Stimulated activated CD8-positive, alpha-beta memory T cell treated with anti-CD3 and anti-CD28 coated beads, Interleukin-7, amount 100 ng/mL, for 1 hour (primary cell): ENCODE measurements at places on chromosomes 13 and 19.

DNA sequence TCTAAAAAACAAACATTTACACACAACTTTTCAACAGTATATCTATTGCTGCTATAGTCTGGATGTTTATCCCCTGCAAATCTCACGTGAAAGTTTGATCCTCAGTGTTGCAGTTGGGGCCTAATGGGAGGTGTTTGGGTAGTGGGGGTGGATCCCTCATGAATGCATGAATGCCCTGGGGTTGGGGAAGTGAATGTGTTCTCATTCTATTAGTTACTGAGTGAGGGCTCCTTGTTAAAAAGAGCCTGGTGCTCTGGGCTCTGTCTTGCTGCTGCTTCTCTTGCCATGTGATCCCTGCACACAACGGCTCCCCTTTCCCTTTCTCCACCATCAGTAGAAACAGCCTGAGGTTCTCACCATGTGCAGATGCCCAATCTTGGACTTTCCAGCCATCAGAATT is 242.7 kb upstream of the HTR2A start:
- no peak for DNase-seq

GRCh38 chr19:31135841-31136240 is 213.4 kb downstream of the TSHZ3 start:
- DNase-seq, result no peak

- no peak for DNase-seq
Observed at GRCh38 chr19:7900931-7901330, 2.7 kb upstream of the MAP2K7 start.

GRCh38 chr19:3743486-3743885 is 18.0 kb downstream of the APBA3 start:
- no peak for DNase-seq

GRCh38 chr19:47375694-47376588 is 26.8 kb downstream of the DHX34 start:
- no peak for DNase-seq

- DNase-seq, result no peak
Observed at GRCh38 chr13:114120591-114121011, 11.8 kb downstream of the RASA3 start.

GRCh38 chr13:59088716-59089115 is 1075.0 kb downstream of the DIAPH3 start:
- DNase-seq, result no peak

DNA sequence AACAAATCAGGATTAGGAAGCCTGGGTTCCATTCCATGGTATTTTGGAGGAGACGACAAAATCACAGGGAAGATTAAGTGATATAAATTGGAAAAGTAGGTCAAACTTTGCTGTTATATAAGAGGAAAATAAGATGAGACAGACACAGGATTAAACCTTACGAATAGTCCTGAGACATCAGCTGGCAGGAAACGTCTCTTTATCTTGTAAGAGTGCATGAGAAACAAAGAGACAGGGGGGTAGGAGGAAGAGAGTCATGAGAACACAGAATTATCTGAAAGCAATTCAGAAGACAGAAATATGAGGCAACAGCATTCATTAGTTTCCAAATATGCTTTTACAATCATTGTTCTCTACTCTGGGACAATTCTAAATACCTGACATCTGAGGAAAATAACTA is 310.6 kb upstream of the MIR17HG start:
- DNase-seq, result no peak

DNA sequence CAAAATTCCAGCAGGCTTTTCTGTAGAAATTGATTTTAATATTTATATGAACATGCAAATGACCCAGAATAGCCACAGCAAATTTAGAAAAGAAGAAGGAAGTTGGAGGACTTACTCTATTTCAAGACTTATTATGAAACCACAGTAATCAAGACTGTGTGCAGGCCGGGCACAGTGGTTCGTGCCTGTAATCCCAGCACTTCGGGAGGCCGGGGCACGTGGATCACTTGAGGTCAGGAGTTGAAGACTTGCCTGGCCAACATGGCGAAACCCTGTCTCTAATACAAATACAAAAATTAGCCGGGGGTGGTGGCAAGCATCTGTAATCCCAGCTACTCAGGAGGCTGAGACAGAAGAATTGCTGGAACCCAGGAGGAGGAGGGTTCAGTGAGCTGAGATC is 6.0 kb upstream of the FFAR2 start:
- no peak for DNase-seq

DNA sequence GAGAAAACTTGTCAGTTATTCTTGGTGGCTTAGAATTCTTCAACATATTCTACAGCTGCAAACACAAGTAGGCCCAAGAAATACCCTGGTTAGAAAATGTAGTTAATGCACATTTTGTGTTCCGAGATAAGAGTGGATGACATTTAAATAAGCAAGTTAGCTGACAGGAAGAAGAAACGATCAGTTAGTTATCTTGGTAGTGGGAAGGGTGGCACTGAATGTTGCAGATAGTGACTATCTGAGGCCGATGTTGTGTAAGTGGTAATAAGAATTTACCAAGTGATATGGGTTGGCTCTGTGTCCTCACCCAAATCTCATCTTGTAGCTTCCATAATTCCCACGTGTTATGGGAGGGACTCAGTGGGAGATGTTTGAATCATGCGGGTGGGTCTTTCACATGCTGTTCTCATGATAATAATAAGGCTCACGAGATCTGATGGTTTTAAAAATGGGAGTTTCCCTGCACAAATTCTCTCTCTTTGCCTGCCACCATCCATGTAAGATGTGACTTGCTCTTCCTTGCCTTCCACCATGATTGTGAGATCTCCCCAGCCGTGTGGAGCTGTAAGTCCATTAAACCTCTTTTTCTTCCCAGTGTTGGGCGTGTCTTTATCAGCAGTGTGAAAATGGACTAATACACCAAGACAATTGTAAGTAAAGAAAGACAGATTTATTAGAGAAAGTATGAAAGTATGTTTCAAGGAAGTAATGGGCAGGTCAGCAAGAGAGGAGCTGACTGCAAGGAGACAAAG is 10.9 kb upstream of the AKAP11 start:
- DNase-seq, result no peak

- no peak for DNase-seq
Observed at GRCh38 chr19:49985871-49986270, 24.9 kb upstream of the SIGLEC11 start.

GRCh38 chr19:13149628-13150186 is 468 bp downstream of the STX10 start:
- DNase-seq, result no peak

- DNase-seq, result no peak
Observed at GRCh38 chr19:34348899-34349487, 16.0 kb upstream of the GPI start.

- no peak for DNase-seq
Observed at GRCh38 chr13:42728507-42729180, 52.7 kb upstream of the FAM216B start.

- DNase-seq, result no peak
Observed at GRCh38 chr19:50969413-50969760, at the start of gene KLK6. KLK6 (minus strand) TSS chr19:50969591; CDS start chr19:50968104, 1,487 bp downstream.

- DNase-seq, result no peak
Observed at GRCh38 chr13:34038541-34039068, 220.7 kb downstream of the RFC3 start.

- DNase-seq, result no peak
Observed at GRCh38 chr13:97648171-97648880, 214.4 kb downstream of the RAP2A start.

- DNase-seq, result no peak
Observed at GRCh38 chr19:48630296-48631063, 6.7 kb downstream of the DBP start.

DNA sequence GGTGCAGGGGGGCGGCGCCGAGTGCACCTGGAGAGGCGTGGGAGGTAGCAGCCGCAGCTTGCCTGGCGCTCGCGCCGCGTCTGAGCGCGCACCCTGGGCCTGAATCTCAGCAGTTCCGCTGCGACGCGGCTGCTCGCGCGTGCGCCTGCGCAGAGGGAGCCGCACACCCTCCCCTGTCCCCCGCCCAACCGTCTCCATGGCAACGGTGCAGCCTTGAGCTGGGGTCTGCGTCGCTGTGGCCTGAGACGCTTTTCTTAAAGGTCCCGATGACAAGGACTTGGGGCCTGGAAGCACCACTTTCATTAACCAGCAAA is at the start of gene PNMA8B:
Gene PNMA8B (minus strand): TSS at position 82 of the 314 bp plus-strand sequence. CDS start 402 bp downstream, outside the sequence.
- DNase-seq, result no peak

DNA sequence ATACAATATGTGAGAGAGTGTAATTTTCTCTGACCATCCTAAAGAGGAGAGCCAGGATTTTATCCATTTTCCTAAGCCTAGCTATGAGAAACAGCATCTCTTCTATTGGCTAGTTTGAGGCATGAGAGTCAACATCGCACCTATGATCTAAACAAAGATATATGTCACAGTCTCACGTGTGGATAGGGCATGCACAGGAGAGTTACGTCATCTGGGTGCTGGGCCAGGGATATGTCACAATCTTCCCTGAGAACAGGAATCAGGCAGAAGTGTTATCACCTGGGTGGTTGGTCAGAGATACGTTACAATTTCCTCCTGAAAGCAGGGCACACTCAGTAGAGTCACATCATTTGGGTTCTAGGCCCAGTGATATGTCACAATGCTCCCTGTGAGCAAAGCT is 53.9 kb upstream of the ZNF730 start:
- DNase-seq, result no peak

- DNase-seq, result no peak
Observed at GRCh38 chr19:43789029-43789428, 8.3 kb upstream of the KCNN4 start.

DNA sequence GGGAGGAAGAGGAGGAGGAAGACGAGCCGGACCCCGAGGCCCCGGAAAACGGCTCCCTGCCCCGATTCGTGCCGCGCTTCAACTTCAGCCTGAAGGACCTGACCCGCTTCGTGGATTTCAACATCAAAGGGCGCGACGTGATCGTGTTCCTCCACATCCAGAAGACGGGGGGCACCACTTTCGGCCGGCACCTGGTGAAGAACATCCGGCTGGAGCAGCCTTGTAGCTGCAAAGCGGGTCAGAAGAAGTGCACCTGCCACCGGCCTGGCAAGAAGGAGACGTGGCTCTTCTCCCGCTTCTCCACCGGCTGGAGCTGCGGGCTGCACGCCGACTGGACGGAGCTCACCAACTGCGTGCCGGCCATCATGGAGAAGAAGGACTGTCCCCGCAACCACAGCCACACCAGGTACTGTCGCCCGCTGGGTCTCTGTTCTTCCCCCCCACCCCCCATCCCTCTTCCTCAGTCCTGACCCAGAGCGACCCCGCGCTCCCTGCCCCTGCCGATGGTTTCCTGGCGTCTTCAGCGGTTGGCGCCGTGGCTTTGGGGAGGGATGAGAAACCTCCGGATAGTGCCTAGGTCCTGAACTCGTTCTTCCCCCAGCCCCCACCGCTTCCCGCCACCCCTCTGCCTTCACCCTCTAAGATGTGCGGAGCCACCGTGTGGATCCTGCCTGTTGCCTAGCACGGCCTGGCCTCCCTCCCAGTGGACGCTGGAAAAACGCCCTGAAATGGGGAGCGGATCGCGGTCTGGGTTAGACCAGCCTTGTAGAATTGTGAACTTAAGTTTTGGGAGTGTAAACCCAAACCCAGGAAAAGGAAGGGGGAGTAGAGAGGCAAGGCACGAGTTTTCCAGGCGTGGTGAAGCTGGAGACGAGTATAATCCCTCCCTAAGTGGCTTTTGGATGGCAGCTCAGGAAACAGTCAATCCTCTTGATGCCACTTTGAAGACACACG is 1.5 kb downstream of the HS6ST3 start:
- no peak for DNase-seq

- DNase-seq, result no peak
Observed at GRCh38 chr19:6970021-6970420, 51.2 kb downstream of the MBD3L2B start.

DNA sequence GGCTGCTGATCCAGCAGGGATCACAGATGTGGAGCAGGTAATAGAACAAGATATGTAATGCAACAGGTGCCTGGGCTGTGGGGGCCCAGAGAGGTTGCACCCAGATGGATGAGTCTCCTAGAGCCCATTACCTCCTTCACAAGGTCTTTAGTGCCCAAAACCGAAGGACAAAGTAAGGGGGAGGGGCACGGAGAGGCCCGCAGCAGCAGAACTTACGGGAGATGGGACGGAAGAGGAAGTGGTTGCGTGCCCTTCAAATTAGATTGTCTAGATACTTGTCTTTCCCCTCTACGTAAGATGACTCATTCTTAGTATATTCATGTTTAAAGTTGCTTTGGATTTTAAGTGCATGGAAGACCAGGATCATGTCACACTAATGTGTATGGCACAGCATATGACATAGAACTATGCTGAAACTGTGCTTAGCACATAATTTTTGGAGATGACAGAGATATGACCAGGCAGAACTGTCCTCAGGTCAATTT is 5.7 kb upstream of the MRPS31 start:
- DNase-seq, result peak; percentile 29

DNA sequence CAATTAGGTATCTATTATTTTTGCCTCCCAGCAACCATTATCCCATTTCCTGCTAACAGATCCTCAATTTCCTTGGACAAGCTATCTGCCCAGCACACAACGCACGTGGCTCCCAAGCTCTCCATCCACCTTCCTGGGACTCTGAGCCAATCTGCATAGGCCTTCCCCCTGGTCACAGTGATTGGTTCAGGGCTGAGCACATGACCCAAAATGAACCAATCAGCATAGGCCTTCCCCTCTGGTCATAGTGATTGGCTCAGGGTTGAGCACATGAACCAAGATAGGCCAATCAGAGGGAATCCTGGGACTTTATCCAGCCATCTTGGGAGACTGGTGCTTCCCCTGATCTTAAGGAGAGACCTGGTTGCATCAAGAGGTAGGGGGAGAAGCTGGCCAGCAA is 5.8 kb downstream of the CPAMD8 start:
- DNase-seq, result no peak

DNA sequence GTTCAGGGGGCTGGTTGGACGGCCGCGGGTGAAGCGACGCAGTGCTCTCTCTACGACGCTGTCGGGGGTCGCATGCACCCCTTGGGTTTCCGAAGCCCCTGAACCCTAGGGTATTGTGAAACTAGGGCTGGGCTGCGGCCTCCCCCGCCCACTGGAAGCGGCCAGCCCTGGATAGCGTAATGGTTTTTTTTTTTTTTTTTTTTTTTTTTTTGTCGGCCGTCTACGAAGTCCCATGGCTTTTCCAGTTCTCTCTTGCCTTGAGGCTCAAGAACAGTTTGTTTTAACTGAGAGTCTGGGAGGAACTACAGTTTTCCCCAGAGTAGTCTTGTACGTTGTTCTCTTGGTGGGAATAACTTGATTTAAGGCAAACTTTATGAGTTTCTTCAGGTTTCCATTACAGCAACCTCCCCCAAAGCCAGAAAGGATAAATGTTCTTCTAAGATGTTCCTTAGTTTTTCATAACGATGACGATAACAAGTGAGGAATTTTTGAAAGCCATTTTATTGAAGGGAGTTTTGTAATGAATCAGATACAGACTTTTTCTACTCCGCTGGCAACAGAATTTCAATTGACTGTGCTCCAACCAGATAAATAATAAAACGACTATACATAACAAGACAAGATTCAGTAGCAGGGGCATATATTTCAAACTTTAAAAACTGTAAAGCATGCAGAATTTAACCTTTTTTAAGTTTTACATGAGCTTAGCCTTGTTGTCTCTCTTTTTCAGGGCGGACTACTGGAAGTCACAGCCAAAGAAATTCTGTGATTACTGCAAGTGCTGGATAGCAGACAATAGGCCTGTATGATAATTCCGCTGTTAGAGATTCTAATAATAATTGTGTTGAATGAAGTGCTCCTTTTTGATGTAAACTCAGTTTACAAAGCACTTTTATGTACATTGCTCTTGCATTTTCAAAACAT is 867 bp downstream of the WBP4 start:
- DNase-seq, result no peak
